ENCODE measurements at places on chromosomes 5 and 9. TPM values are rescaled to one million over a fixed set of nuclear protein-coding genes. Genes with fewer than 3 reads are reported as not detected.

The C5orf58 gene
- total RNA-seq: not detected

The FAM221B gene
- total RNA-seq: not detected

DNA sequence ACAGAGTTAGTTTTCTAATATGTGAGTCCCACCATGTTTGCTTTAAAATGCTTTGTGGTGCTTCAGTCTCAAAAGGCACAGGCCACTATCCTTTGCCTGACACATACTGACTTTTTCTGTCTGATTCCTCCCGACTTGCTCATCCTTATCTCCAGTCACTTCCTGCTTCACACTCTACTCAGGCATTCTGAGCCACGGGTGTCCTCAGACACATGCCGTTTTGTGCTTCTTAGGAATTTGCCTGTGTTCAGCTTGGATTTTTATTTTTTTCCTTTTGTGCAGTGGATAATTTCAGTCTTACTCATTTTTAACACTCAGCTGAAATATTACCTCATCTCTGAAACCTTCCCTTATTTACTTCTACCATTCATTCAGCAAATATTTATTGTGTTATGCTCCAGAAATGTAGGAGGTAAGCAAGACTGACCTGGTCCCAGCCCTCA lies 54.1 kb downstream of the MAN2A1 start:
- no peak overlapping the region for H3K4me3 ChIP-seq
- no peak overlapping the region for H3K27ac ChIP-seq
- no peaks in the 10 kb centered on the region for H3K27me3 ChIP-seq
- no peak for DNase-seq
- no peaks in the 10 kb centered on the region for H3K36me3 ChIP-seq

DNA sequence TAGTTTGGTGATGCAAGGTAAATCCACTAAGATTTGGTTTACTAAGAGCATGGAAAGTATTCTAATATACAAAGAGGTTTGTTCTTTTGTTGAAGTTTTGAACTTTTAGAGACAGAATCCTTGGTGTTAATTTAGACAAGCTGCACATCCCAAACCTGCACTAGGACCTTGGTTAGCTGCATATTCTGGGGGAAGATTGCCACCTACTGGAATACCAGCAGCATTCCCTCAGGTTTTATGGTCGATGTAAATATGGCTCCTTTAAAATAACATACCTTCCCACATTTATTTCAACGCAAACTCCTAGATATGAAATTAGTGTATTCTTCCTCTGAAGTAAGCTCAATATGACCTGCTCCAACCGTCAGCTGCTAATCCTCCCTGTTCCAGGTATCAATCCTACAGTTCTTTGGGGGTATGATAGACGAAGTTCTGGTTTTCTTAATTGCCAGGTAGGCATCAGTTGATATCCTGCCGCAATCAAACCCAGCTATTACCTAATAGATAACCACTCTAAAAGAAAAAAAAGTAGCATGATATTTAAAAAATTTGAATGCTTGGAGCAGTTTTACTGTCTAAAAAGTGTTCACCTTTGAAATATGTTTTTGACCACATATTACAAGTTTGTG lies 624.1 kb downstream of the ISL1 start:
- no peak for DNase-seq
- H3K27ac ChIP-seq: no peak overlapping the region
- H3K4me3 ChIP-seq: no peak overlapping the region
- no peaks in the 10 kb centered on the region for H3K36me3 ChIP-seq
- H3K4me1 ChIP-seq: no peaks in the 10 kb centered on the region

- H3K4me3 ChIP-seq: no peak overlapping the region
- H3K4me1 ChIP-seq: no peaks in the 10 kb centered on the region
- no peaks in the 10 kb centered on the region for H3K36me3 ChIP-seq
- H3K27ac ChIP-seq: no peak overlapping the region
These were observed 100.2 kb downstream of the SLC25A46 start for GRCh38 chr5:110838961-110839360.

GRCh38 chr5:128334010-128334716 lies 203.9 kb downstream of the FBN2 start:
- no peak overlapping the region for H3K27ac ChIP-seq
- H3K36me3 ChIP-seq: no peaks in the 10 kb centered on the region
- no peaks in the 10 kb centered on the region for H3K4me1 ChIP-seq
- H3K4me3 ChIP-seq: no peak overlapping the region
- no peaks in the 10 kb centered on the region for H3K27me3 ChIP-seq

DNA sequence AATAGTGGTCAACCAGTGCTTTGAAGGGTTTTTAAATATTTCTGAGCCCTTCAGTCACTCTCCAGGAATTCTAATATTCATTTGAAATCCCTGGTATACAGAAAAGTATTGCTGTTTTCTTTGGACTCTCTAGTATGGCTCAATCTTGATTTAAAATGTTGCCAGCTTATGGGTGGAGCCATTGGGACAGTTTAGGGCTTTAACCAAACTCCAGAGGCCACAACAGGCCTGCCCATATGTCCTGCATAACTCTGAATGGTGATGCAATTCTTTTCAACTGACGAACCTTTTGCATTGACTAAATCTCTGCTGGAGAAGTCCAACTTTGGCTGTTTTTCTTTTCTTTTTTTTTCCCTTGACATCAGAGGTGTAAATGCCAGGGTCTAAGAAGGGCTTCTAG lies 10.3 kb upstream of the ANKHD1 start:
- no peaks in the 10 kb centered on the region for H3K4me1 ChIP-seq
- no peak overlapping the region for H3K4me3 ChIP-seq
- H3K27me3 ChIP-seq: no peaks in the 10 kb centered on the region
- no peaks in the 10 kb centered on the region for H3K36me3 ChIP-seq
- H3K27ac ChIP-seq: no peak overlapping the region
- peak; percentile 40 for DNase-seq

Measured in upper lobe of left lung (tissue), 6 donors.